Stimulated activated CD8-positive, alpha-beta memory T cell treated with anti-CD3 and anti-CD28 coated beads, Interleukin-15, amount 100 ng/mL, for 24 hours (primary cell): ENCODE measurements at places on chromosomes 5 and 9.

- DNase-seq: no peak
Observed at GRCh38 chr5:172071309-172071875, 65.0 kb upstream of the FBXW11 start.

DNA sequence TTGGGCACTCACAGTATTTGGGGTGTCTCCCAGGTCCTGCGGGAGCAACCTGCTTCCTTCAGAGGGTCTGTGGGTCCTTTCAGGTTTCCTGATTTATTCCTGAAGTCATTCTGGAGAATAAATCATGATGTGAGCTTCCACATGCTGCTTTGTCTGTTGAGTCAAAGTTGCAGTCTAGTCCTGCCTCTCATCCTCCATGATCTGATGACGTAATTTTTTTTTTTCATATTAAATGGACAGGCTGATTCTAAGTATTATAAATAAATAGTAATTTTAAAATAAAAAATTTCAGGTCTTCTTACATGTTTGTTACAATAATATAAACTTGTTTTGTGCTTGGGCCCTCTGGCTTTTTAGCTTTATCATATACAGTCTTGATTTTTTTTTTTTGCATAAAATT, 26.3 kb upstream of the RIOK2 start:
- DNase-seq: no peak

DNA sequence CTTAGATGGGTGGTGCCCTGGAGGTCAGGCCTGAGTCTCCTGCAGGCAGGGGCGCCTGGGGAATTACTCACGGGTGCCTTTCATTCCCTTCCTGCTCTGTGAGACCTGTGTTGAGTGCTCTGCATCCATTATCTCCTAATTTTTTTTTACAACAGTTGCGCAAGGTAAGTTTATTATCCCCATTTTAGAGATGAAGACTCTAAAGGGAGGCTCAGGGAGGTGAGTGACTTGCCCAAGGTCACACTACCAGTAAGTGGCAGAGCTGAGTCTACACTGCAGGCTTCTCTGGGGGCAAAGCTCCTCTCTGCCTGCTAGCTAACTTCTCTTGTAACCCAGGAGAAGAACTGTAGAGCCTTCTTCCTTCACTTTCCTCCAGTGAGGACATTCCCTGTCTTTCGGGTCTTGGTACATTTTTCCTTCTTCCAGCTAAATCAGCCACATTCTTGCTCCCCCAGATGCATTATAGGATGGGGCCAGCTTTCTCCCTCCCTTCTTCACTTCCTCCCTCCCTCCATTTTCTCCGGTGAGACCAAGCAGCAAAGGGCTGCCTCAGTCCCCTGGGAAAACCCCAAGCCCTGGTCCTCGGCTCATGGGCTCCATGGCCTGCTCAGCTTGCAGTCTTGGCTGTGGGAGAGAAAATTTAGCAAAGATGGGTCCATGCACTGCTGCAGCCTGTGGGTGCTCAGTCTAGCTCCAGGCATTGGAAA, 1.8 kb downstream of the PRR7 start:
- DNase-seq: no peak

DNA sequence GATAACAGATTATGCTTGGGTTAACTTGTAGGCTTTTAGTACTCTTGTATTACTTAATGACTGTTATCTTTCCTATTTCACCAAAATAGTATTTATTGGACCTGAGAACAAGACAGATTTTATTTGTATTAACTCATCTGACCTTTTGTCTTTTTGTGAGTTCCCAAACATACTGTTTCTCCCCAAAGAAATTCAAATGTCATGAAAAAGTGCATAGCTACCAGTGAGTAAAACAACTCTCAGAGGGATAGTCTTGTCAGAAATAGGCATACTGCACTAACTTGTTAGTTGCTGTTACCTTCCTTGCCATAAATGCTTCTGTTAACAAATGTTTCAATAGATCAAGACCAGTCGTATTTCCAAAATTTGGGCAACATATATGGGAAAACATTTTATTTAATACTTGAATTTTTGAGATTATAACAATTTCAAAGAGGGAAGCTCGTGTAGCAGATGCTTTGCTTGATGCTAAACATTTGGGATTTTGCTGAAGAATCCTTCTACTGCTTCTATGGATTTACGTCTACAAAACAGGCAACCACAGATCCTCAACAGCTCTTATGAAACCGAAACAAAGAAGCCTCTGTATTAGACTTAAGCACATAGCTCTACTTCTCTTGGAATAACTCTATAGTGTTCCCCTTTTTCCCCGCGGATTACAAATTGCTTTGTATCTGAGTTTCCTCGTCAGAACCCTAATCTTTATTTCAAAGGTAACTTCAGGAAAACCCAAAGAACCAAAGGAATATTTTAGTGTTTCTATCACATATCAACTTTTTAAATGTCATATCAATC, 248.8 kb downstream of the MCTP1 start:
- no peak for DNase-seq

DNA sequence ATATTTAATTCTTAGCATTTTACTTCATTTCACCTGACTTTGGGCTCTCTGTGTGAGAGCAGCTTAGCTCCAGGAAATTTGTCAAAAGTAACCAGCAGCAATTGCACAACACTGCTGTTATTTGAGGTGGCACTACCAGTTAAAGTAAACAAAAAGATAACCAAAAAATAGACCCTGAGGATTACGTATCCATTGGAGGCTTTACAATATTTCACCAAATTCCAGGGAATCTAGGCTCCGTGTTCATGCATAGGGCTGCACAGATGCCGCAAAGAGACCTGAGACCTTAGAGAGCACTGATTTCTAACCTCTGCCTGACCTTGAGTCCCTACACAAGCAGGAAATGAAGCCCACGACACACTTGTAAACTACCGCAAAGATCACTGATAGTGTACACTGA, 1392.7 kb upstream of the CDH6 start:
- DNase-seq: no peak

GRCh38 chr9:84950879-84951811, 281.6 kb downstream of the NTRK2 start:
- no peak for DNase-seq

DNA sequence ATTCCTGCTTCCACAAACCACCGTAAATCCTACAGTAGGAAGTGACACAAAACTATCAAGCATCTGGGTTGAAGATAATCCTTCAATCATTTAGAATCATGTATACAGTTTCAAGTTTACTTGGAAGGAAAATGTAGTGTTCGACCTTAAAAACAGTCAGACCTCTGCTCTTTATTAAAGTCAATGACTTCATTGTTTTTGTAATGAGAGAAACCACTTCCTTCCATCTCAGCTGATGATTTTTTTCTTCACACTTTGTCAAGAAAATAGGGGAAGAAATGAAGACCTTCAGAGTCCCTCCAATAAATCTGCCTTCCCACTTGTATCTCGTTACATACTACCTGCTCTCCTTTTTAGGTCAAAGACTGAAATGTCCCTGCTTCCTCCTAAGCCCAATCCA, 30.1 kb downstream of the TUSC1 start:
- no peak for DNase-seq

DNA sequence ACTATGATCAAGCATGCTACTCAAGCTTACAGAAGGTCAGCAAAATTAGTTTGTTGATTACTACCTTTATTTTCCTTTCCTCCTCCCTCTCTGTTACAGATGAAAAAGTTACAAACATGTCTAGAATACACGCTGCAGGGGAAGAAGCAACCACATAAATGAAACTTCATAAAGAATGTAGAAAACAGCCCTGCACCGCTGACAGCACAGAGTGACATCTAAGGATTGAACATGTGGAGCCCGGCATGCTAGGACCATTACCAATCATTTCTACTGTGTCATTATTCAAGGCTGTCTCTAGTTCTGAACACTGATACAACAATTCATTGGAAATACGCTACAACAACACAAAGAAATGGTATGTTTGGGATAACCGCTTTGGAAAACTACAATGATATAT, 261.1 kb downstream of the MLLT3 start:
- no peak for DNase-seq

DNA sequence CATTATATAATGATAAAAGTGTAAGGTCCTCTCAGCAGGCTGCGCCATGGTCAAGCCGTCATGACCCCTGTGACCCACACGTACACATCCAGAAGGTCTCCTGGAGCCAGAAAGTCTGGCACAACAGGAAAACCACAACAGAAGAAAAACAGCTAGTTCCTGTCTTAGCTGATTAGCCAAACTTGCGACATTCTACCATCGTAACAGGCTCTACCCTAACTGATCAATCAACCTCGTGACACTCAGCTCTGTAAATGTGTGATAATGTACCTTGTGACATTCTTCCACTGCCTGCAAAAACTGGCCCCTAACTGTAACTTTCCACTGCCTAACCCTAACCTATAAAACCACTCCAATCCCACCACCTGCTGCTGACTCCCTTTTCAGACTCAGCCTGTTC, 316.4 kb upstream of the TUSC1 start:
- no peak for DNase-seq

DNA sequence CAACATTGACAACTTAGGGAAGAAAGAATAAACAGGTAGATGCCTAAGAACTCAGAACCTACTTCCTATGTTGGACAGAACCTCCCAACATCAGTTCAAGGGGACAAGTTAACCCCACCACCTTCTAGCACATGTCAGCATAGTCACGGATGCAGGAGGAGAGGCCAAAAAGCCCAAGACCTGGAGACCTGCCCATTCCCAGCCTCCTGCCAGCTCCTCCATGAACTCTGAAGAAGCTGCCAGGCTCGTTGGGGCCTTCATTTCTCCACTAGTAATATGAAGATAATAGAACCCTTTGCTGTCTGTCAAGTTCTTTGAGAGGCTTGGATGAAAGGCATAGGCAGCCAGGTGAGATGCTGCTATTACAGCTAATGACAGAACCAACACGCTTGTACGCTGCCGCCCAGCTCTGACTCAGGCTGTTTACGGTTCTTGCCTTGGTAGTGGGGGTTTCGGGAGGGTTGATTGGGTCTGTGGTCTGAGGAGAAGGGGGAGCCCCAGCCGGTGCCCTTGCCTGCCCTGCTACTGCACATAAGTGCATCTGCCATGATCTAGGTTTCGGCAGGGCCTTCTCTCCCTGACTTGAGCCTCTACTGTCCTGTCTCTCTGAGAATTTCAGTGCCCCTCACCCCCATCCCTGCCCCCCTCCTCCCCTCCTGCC, 82.2 kb downstream of the NRG2 start:
- DNase-seq: no peak

DNA sequence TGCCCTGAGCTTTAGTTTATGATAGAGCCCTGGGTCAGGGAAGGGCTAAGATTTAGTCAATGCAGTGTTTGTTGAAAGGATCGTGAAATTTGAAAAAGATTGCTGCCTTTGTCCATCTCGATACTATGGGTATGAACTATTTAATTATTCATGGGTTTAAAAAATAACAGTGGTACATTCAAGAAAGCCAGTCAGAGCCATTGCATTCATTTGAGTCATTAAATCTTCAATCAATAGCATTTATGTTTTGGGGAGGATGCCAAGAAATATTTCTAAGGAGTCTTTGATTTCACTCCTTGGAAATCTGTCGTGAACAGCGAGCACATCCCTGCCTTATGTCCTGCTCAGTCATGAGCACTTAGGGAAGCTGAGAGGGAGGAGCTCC, 54.4 kb upstream of the LRRTM2 start:
- no peak for DNase-seq

- no peak for DNase-seq
Observed at GRCh38 chr9:97666907-97667686, 30.0 kb downstream of the XPA start.

- no peak for DNase-seq
Observed at GRCh38 chr5:79109527-79110492, 1.8 kb upstream of the BHMT start.

GRCh38 chr5:3092211-3092610, 340.7 kb upstream of the IRX2 start:
- no peak for DNase-seq

DNA sequence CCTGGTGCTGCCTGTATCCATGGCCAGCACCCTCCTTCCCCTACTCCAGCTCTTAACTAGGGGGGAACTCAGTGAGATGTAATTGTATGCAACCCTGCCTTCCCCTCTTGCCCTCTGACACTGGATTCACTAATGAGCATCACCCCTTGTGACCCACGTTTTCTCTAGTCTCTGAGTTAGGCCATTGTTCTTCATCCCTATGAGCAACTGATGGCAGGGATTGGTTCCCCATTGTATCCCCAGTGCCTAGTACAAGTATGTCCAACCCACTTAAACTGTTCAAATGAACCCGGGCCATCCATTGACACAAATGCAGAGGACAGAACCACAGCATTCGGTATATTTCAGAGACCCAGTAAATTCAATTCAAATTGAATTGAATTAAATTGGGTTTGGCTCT, 77.6 kb upstream of the ASTN2 start:
- no peak for DNase-seq

DNA sequence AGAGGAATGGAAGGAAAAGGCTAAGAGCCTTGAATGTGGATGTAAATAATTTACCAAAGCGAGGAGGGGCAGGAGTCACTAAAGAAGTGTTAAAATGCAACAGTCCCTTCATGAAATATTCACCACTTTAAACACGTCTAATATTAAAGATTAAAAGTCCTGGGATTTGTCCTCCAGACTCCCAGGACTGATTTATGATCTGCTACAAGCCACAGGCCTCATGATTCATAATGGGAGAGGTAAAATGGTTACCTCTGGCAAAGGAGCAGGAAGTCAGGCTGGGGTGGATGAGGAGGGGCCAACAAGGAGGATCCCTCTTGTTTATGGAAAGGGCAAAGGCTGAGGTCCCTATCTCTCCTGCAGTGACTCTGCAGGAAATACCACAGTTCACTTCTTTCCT, 292.4 kb downstream of the TRIM32 start:
- no peak for DNase-seq

- DNase-seq: no peak
Observed at GRCh38 chr9:114782586-114782985, 23.3 kb downstream of the TNFSF15 start.

GRCh38 chr9:117073071-117073470, 341.8 kb downstream of the ASTN2 start:
- DNase-seq: no peak

DNA sequence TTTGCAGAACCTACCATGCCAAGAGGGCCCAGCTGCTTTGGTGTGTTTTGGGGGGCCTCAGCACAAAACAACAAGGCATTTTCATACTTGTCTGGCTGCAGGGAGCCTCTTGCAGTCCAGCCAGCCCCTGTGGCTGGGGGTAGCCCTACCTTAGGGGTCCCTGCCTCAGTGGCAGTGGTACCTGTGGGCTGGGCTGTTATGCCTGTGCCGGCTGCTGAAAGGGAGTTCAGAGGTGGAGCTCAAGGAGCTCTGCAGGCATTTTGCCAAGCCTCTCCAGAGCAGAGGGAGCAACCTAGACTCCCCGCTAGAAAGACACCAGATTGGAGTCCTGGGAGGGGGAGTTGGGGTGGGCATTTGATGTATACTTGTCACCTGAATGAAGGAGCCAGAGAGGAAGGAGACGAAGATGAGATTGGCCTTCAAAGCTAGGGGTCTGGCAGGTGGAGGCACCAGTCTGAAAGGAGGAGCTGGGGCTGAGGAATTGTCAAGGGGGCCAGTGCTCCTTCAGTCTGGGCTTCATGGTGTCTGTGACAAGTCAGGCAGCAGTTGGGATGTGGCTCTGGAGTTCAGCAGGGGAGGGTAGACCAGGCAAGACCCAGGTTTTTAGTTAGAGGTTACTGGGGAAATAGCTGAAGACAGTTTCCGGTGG, 1.5 kb downstream of the SHROOM1 start:
- no peak for DNase-seq
